Panc1 (cell line): ENCODE measurements at places on chromosomes 13 and 19. TPM values are rescaled to one million over a fixed set of nuclear protein-coding genes. Genes with fewer than 3 reads are reported as not detected.

DPF1 gene
- 7.5 TPM for total RNA-seq

ZNF439 gene
- total RNA-seq, result 6.3 TPM

ZNF442 gene
- total RNA-seq, result 2.5 TPM

ZNF506 gene
- total RNA-seq, result 11.4 TPM

DNA sequence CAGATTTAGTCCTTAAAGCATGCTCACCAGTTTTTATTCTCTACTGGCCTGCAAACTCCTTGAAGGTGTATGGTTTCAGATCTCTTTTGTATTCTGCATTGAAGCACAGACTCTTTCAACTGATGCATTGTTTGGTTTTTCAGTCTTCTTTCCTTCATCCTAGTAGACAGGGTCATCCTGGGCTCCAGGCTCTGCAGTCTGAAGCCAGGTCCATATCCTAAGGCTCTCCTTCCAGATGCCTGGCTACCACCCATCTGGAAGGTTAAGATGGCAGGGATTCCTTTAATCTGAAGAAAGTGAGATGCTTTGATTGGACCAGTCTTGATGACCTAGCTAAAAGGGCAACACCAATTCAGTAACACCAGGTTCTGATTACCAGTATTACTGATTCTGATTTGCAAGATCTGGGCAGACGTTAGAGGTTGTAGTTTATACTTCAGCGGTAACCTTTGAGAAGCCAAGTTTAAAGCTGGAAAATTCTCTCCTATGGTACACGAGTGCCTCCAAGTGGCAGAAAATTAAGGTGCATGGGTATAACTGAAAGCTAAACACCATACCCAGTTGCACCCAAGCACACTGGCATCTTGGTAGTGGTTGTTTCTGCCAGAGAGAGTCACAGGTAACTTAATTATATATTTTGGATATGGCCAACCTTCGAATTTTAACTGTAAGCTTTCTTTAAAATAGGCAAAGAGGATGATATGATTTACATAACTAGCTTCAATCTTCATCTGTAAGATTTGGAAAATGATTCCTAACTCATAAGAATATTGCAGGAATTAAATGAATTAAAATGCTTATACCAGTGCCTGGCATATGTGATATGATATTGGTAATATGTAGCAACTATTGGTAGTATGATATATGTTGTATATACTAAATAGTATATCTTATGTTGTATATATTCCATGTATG is 1651.9 kb upstream of the MIR17HG start:
- DNase-seq, result peak; percentile 22

GRCh38 chr19:15995536-15995935 is 46.7 kb downstream of the OR10H4 start:
- no peak for DNase-seq

GRCh38 chr13:110363010-110363409 is 55.9 kb downstream of the COL4A2 start:
- DNase-seq, result no peak

DNA sequence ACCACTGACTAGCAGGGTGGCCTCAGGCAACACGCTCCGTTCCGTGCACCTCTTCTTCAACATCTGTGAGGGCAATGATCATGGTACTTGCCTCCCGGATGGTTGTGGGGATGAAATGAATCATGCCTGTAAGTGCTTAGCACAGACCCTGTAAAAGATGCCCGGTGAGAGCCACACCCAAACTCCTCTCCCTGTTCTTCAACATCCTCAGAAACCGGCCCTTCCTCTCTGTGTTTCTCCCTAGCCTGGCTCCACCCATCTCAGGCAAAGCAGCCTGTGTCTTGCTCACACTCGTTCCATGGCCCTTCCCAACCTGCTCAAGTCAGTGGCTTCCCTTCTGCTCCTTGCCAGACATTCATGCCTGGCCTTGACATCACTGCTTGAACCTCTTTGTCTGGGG is 5.8 kb upstream of the DMKN start:
- no peak for DNase-seq

- DNase-seq, result no peak
Measured at GRCh38 chr13:36665630-36666029, 8.2 kb upstream of the SERTM1 start.

GRCh38 chr13:94704377-94705080 is 7.8 kb downstream of the SOX21 start:
- DNase-seq, result no peak

- DNase-seq, result no peak
Measured at GRCh38 chr19:788983-789700, 8.1 kb upstream of the PTBP1 start.

GRCh38 chr19:22422211-22422610 is at the start of gene ZNF98:
Gene ZNF98 (minus strand): TSS chr19:22422346. CDS start chr19:22422224, 122 bp downstream.
- no peak for DNase-seq
